ENCODE measurements at places on chromosomes 3 and 15.

DNA sequence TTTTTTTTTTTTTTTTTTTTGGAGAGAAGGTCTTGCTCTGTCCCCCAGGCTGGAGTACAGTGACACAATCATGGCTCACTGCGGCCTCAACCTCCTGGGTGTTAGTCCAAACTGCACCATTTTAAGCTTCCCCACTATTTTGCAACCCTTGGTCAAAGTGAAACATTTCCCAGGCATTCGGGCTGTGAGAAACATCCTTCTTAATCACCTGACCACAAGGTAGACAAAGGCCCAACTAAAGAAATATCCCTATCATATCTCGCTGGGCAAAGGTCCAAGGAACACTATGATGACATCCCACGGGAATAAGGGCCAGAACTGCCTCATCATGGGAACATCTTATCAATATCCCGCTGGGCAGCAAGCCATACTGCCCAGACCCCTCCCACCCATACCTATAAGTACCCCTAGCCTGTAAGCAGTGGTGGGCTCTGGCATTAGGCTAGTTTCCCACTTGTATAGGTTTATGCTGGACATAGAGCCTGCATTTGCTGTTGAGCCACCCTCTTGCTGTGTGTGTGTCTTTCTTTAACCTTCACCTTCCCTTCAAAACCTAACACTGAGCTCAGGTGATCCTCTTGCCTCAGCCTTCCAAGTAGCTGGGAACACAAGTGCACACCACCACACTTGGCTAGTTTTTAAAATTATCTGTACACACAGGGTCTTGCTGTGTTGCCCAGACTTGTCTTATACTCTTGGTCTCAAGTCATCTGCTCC, 95.2 kb downstream of the SEMA5B start:
- no peak for DNase-seq

GRCh38 chr3:181713676-181714612, 2.2 kb downstream of the SOX2 start:
- DNase-seq = no peak

GRCh38 chr3:157199841-157200240, 39.9 kb upstream of the CCNL1 start:
- no peak for DNase-seq

GRCh38 chr3:134326760-134327593, 47.3 kb downstream of the AMOTL2 start:
- no peak for DNase-seq

- DNase-seq = no peak
These were observed 65.7 kb upstream of the CMTM7 start for GRCh38 chr3:32325927-32326326.

DNA sequence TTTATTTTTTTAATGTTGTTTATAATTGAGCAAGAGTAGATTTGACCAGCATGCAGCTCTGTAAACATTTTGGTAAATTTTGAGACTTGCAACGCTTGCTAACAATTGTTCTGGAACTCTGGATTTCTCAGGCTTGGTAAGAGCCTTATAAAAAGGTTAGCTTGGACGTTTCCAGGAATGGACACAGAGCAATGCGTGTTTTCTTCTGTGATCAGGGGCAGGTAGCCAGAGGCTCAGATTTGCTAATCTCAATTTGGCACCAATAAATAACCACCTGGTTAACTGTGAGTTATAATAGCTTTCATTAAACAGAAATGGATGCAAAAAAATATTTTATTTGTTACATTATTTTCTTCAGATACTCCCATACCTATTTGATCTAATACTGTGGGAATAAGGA, 39.8 kb downstream of the CADM2 start:
- no peak for DNase-seq

DNA sequence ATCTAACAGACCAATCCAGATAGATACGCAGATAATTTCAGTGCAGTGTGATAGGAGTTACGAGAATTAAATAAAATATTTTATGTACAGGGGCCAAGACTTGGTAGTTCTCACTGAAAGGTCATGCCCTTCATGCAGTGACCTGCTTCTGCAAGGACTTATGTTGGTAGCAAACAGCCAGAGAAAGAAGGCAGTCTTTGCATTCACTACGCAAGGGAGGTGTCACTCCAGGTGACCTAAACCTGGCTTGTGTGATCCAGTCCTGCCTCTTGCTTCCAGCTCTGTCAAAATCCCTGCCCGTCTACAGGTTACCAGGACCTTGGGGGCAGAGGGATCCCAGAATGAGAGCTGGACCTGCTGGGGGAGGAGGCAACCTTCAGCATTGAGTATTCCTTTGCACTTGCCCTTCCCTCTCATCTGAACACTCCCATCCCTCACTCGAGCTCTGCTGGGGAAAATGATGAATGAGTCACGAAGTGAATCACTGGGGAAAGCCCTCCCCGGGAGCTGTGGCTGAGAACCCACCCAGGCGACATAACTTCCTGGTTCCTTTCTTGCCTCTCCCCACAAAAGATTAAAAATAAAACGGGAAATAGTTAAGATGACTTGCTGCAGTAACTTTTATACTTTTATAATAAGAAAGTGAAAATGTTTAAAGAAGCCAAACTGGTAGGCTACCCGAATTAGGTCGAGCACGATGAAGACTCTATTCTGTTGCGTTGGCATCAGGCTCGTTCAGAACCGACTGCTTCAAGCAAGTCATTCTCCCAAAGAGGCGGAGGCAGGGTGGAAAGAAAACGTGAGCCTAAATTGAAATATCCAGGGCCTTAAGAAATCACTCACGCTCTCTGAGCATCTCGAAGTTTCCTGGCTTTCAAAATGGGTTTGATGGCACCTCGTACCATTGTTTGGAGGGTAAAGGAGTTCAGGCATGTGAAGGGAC, 216.1 kb downstream of the SLCO3A1 start:
- DNase-seq = no peak

DNA sequence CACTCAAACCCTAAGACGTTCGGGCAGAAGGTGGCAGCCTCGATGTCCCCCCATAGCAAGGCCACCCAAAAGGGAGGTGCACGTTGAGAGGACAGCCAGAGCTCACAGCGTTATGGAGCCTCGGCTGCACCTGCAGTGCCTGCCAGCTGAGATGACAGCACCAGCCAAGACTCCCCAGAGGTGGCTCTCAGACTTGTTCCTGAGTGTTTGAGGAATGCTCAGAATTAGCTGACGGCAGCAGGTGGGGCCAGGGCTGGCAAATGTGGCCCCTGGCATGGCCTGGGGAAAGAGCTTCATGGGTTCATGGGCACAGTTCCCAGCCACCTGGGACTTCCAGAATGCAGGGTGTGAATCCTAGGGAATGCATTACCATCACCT, 177.8 kb downstream of the KLF13 start:
- no peak for DNase-seq

DNA sequence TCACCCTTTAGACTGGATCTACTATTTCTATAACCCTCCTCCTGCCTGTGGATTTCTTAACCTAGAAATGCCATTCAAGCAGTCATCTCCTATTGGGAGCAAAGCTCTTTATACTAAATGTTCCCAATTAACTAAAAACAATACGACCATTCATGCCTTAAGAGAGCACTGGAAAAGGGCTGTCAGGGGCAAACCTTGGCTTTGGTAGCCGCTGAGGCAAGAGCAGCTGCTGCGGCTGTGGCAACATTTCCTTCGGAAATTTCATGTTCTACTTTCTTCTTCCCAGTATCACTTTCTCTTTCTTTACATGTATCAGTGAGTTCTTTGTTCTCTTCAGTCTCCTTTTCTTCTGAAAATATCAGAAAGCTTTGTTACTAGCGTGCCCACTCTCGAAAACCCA, 56.3 kb upstream of the CSPG5 start:
- DNase-seq = no peak

DNA sequence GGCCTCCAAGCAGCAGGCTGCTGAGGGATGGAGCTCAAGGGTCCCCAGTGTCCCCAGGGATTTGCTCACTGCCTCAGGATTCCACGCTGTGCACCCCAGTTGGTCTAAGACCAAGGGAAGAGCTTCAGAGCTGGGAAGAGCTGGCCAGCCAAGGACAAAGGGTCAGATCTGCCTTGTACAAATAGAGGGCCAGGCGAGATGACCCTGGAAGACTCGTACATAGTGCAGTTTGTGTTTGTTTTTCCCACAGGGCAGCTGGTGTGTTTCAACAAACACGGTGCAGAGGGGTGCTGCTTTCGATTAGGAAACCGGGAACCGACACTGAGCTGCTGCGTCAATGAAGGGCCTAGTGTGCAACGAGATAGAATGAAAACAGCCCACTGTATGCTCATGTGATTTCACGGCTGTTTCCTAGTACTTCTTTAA, 56.1 kb upstream of the TRPM1 start:
- DNase-seq = no peak

DNA sequence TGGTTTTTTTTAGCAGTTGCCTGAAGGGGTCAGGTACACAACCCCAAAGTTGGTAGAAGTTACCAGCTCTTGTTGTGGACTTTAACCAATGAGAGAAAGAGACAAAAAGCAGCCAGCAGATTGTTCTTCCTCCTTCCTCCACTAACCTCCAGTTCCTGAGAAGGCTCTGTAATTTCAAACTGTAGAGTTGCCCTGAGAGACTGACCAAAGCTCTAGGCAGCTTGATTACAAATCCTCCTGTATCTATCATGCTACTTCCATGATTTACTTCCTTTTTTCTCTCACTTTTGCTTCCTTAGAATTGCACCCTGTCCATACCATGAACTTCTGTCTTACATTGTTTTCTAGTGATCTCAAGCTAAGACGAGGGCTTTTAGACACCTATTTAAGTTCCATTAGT, 29.2 kb downstream of the NSUN3 start:
- DNase-seq = no peak

- DNase-seq = no peak
These were observed 620 bp upstream of the PYGO1 start for GRCh38 chr15:55588815-55589115.

GRCh38 chr3:46926871-46927717, 49.5 kb downstream of the CCDC12 start:
- DNase-seq = no peak

DNA sequence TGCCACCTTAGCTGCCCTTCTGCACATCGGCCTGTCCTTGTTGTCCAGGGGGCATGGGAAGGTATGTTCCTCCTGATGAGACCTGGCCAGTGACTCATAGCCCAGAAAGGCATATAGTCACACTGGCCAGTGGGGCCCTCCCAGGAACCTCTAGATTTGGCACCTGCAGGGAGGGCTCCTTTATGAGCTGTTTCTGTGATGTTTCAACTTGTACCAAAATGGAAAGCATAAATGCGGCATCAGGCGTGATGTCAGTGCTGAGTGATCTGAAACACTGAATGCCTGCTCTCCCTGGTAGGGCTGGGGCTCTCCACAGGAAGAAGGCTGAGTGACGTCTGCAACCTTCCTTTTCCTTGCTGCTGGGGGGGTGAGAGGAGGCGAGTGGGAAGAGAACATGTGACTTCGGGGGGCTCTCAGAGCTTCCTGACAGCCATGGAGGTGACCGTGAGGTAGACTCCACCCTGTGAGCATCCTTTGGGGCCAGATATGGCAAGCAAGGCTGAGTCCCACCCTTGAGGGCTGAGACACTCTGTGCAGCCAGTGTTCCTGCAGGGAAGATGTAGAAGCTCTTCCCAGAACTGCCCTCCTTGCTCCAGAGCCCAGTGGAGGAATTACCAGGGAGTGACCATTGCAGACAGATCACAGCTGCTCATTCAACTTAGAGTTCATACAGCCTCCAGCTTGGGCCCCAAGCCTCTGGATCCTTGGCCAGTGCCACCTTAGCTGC, 37.1 kb upstream of the APEH start:
- no peak for DNase-seq

- DNase-seq = no peak
These were observed 120.5 kb upstream of the CGNL1 start for GRCh38 chr15:57255751-57256341.

- no peak for DNase-seq
These were observed 52.3 kb downstream of the SUCLG2 start for GRCh38 chr3:67601919-67602608.

DNA sequence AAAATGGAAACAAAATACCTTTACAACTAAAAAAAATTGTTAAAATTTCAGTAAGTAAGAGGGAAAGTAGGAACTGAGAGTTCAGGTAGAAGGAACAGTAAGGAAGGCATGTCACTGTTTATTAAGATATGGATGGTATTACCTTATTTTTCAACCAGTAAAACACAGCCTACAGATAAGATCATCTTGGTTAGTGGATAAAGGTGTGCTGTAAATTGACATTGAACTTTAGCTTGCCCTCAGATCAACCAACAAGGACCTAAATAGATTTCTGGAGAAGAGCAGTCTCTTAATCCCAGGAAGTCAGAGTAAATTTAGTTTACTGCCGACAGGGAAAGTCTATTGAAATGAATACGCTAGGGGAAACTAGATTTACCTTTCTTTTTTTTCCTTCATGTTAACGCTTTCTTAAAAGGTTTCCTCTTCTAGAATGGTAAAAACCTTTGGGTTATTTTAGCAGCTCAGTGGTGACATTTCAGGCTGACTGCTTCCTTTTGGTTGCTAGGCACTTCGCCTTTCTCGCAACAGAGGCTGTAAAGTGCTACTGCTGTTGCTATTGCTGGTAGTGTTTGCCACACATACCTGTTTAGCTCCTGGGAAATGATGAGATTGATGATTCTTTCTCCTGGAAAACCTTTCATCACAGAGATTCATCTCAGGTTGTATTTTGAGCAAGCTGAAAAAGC, 12.9 kb downstream of the DZIP3 start:
- no peak for DNase-seq

DNA sequence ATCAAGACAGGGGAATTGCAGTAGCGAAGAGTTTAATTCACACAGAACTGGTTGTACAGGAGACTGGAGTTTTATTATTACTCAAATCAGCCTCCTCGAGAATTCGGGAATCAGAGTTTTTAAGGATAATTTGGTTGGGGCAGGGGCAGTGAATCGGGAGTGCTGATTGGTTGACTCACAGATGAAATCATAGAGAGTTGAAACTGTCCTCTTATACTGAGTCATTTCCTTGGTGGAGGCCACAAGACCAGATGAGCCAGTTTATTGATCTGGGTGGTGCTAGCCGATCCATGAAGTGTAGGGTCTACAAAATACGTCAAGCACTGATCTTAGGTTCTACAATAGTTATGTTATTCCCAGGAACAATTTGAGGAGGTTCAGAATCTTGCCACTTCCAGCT, 5.3 kb upstream of the ZNF770 start:
- DNase-seq = no peak

- no peak for DNase-seq
These were observed 16.1 kb upstream of the EBLN2 start for GRCh38 chr3:73045391-73045790.

Data from stimulated activated CD8-positive, alpha-beta memory T cell treated with anti-CD3 and anti-CD28 coated beads, Interleukin-15, amount 100 ng/mL, for 24 hours (primary cell).